ENCODE measurements at places on chromosomes 12 and 14. TPM values are rescaled to one million over a fixed set of nuclear protein-coding genes. Genes with fewer than 3 reads are reported as not detected.
A peak's percentile ranks its signal among the peaks of the same experiment; 100 is the strongest.

DNA sequence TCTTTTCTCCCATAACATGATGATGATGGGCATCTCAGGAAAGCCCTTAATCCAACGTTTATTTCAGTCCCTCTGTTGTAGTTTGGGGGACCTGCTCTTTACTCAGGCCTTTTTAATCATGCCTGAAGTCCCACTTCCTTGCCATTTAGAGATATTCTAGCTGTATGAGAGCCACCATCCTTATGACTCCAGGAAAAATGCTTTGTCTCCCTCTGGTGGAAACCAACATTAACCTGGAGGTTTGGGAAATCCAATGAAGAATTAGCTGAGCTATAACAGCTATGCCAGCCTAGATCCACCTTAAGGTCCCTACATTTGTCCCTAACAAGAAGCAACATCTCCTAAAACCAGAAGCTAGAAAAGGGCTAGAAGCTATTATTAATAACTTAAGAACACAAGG, 1399.1 kb downstream of the LRFN5 start:
- no peak overlapping the region for H3K4me3 ChIP-seq
- no peaks in the 10 kb centered on the region for H3K27me3 ChIP-seq
- no peak overlapping the region for H3K27ac ChIP-seq

DNA sequence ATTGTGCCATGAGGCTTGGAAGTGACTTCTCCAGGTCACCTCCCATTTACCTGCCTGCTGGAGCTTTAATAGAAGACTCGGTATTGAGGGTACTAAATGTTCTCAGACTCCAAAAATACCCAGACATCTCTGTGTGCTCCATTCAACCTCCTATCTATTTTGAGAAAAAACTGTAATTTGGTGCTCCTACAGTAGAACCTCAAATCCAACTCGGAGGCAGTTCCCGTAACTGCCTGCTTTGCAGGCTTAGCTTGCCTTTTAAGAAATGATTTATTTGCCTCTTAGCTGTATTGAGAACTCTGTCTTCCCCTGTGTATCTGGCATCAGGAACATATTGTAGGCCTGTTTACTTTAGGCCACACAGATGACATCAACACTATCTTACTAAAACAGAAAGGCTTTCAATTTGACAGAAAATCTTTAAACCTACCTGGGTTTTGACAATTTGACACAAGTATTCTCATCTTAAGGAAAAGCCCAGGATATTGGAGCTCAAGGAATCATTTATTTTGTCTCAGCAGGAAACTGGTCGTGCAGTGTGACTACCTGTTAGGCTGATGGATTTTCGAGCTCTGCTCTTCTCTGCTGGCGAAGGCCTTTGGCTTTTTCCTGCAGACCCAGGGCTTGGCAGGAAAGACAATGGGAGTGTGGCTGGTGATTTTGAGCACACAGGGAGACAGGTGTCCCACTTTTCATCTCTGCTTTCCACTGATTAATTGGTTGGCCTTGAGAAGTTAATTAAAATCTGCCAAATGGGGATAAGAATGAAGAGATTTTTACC, 314.8 kb downstream of the SNAPC1 start:
- DNase-seq, result no peak
- H3K4me1 ChIP-seq, result peaks cover 29% of the 10 kb centered on the region
- H3K27me3 ChIP-seq, result no peaks in the 10 kb centered on the region
- H3K4me3 ChIP-seq, result no peak overlapping the region
- no peaks in the 10 kb centered on the region for H3K36me3 ChIP-seq
- H3K27ac ChIP-seq, result peak overlapping the region; percentile 8

The SLC38A1 gene
- 255 TPM for total RNA-seq

GRCh38 chr14:36591482-36591881, 9.1 kb upstream of the NKX2-8 start:
- peaks cover 71% of the 10 kb centered on the region for H3K27me3 ChIP-seq
- no peak overlapping the region for H3K4me3 ChIP-seq
- DNase-seq, result no peak
- no peak overlapping the region for H3K27ac ChIP-seq
- no peaks in the 10 kb centered on the region for H3K36me3 ChIP-seq
- H3K4me1 ChIP-seq, result no peaks in the 10 kb centered on the region

GRCh38 chr12:53380794-53381730, 1.1 kb downstream of the SP1 start:
- peaks cover 40% of the 10 kb centered on the region for H3K4me1 ChIP-seq
- H3K4me3 ChIP-seq, result peak overlapping the region; percentile 93
- H3K27me3 ChIP-seq, result no peaks in the 10 kb centered on the region
- H3K36me3 ChIP-seq, result peaks cover 38% of the 10 kb centered on the region
- DNase-seq, result no peak
- peak overlapping the region; percentile 94 for H3K27ac ChIP-seq

DNA sequence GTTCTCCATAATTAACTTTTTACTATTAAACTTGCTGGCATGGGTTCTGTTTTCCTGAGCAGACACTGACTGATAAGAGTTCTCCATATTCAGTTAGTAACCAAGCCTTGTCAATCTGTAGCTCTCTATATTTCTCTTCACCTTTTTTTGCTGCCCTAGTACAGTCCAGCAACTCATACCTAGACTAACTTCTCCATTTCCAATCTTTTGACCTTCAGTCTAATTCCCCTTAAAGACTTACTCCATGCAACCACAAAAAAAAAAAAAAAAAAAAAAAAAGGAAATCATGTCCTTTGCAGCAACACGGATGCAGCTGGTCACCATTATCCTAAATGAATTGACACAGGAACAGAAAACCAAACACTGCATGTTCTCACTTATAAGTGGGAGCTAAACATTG, 125.7 kb upstream of the KRAS start:
- H3K4me1 ChIP-seq, result peaks cover 42% of the 10 kb centered on the region
- DNase-seq, result no peak

The PMEL gene
- 0.25 TPM for total RNA-seq

DNA sequence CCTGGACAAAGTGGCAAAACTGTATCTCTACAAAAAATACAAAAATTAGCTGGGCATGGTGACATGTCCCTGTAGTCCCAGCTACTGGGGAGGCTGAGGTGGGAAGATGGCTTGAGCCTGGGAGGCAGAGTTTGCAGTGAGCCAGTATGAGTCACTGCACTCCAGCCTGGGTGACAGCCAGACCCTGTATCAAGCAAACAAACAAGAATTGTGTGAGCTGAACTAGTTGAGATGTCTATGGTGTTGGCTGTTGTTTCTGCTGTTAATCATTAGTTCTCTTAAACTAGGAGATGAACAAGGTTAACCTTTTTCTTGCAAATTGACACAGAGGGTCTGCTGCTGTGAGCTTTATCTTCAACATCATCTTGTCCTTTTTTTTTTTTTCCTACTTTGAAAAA, 23.6 kb downstream of the RASSF3 start:
- H3K4me3 ChIP-seq, result no peak overlapping the region
- H3K4me1 ChIP-seq, result peaks cover 67% of the 10 kb centered on the region
- H3K36me3 ChIP-seq, result peaks cover 58% of the 10 kb centered on the region
- peak overlapping the region; percentile 68 for H3K27ac ChIP-seq
- no peaks in the 10 kb centered on the region for H3K27me3 ChIP-seq
- DNase-seq, result no peak

The CNTN1 gene
- total RNA-seq, result not detected

The NOS1 gene
- not detected for total RNA-seq

DNA sequence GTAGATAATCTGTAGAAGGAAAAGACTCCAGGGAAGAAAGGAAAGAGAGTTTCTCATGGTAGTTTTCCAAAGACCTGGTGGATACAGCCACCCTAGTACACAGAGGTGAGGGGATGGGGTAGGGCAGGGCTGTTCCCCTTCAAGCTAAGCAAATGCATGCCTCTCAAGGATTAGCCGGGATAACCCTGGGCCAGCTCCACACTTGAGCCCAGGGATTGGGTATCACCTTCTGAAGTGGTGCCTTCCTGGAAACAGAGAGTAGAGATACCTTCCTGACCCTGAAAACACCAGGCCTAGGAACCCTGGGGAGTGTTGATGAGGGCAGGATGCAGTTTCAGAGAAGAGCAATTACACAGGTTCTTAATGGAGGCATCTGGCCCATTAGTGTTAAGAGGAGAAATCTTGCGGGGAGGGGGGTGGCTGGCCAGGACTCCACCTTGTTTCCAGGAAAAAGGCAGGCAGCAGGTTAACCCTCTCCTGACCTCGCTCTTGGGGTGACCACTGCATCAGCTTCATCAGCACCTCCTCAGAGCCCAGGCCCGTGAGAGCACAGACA, 106.9 kb upstream of the TMEM233 start:
- no peak overlapping the region for H3K27ac ChIP-seq
- DNase-seq, result no peak
- H3K36me3 ChIP-seq, result no peaks in the 10 kb centered on the region
- no peak overlapping the region for H3K4me3 ChIP-seq

GRCh38 chr12:95173392-95174251, 43.6 kb downstream of the FGD6 start:
- H3K4me1 ChIP-seq, result no peaks in the 10 kb centered on the region
- DNase-seq, result no peak
- H3K27me3 ChIP-seq, result no peaks in the 10 kb centered on the region
- H3K27ac ChIP-seq, result no peak overlapping the region
- H3K36me3 ChIP-seq, result no peaks in the 10 kb centered on the region

The DTX1 gene
- 1.1 TPM for total RNA-seq

- DNase-seq, result no peak
- H3K36me3 ChIP-seq, result peaks cover 1% of the 10 kb centered on the region
- H3K27ac ChIP-seq, result no peak overlapping the region
- peaks cover 3% of the 10 kb centered on the region for H3K27me3 ChIP-seq
- no peak overlapping the region for H3K4me3 ChIP-seq
These were observed 123.6 kb downstream of the SCARB1 start for GRCh38 chr12:124739953-124740561.

The TPI1 gene
- 1,653 TPM for total RNA-seq

DNA sequence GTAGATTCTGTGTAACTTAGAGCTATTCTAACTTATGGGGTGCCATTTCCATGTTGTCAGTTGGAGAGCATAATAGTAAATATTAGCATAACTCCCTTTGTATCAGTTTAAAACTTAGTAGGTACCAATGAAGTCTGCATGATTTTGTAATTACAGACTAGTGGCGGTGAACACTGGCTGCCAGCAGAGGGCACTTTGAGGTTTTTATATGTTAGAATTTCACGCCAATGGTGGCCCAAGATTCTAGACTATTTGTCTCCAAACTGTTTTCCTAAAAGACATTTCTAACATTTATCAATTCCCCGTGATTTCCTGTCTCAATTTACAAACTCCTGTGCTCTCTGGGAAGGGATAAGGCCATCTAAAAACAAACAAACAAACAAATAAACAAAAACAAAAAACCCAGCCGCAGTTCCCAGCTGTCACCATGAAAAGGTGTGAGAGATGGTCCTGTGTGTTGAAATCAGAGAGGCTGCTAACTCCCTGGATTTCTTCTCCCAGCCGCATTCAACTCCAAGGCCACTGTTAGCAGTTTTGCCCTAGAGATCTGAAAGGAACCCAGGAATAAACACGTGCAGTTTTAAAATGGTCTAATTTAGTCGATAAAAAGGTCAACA, 57.6 kb downstream of the BRMS1L start:
- H3K36me3 ChIP-seq, result no peaks in the 10 kb centered on the region
- peak; percentile 8 for DNase-seq
- peaks cover 2% of the 10 kb centered on the region for H3K4me1 ChIP-seq

GRCh38 chr12:39103552-39104165, 198.3 kb upstream of the CPNE8 start:
- H3K4me1 ChIP-seq, result no peaks in the 10 kb centered on the region
- peaks cover 3% of the 10 kb centered on the region for H3K27me3 ChIP-seq
- no peak overlapping the region for H3K27ac ChIP-seq
- no peak for DNase-seq

- peaks cover 29% of the 10 kb centered on the region for H3K4me1 ChIP-seq
- DNase-seq, result no peak
- no peaks in the 10 kb centered on the region for H3K27me3 ChIP-seq
- no peaks in the 10 kb centered on the region for H3K36me3 ChIP-seq
These were observed 63.1 kb upstream of the DACT1 start for GRCh38 chr14:58574623-58575022.

DNA sequence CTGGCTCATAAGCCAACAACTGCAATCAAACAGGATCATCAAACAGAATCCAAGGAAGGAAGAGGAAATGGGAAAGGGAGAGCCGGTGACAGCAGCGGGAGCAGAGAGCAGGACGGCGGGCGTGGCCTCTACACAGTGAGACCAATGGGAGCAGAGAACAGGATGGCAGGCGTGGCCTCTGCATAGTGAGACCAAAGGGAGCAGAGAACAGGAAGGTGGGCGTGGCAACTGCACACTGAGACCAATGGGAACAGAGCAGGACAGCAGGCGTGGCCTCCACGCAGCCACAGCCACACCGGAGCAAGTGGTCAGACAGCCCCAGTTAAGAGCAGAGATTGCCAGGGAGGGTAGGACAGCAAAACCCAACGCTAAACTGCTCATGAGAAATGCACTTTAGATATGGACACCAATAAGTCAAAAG, 16.4 kb downstream of the LRCOL1 start:
- H3K36me3 ChIP-seq, result no peaks in the 10 kb centered on the region
- DNase-seq, result peak; percentile 29
- no peak overlapping the region for H3K4me3 ChIP-seq
- no peak overlapping the region for H3K27ac ChIP-seq
- H3K4me1 ChIP-seq, result peaks cover 8% of the 10 kb centered on the region
- peaks cover 47% of the 10 kb centered on the region for H3K27me3 ChIP-seq

- H3K27me3 ChIP-seq, result no peaks in the 10 kb centered on the region
- no peak overlapping the region for H3K4me3 ChIP-seq
- no peak for DNase-seq
- peaks cover 9% of the 10 kb centered on the region for H3K36me3 ChIP-seq
These were observed 130.2 kb downstream of the RBM19 start for GRCh38 chr12:113835896-113836295.

GRCh38 chr14:92890830-92891588, 31.9 kb upstream of the CHGA start:
- peaks cover 1% of the 10 kb centered on the region for H3K27me3 ChIP-seq
- DNase-seq, result no peak
- H3K4me3 ChIP-seq, result no peak overlapping the region
- H3K36me3 ChIP-seq, result no peaks in the 10 kb centered on the region
- H3K27ac ChIP-seq, result no peak overlapping the region

The PAN2 gene
- 32.3 TPM for total RNA-seq

- H3K27me3 ChIP-seq, result no peaks in the 10 kb centered on the region
- H3K4me3 ChIP-seq, result peak overlapping the region; percentile 91
- H3K27ac ChIP-seq, result no peak overlapping the region
These were observed 1.8 kb downstream of the ISCA2 start for GRCh38 chr14:74495356-74495755.

The WNT1 gene
- total RNA-seq, result not detected

GRCh38 chr12:112130441-112130998, 5.2 kb downstream of the TRAFD1 start:
- no peaks in the 10 kb centered on the region for H3K27me3 ChIP-seq
- peaks cover 22% of the 10 kb centered on the region for H3K36me3 ChIP-seq
- H3K4me3 ChIP-seq, result peak overlapping the region; percentile 57
- no peak for DNase-seq
- H3K4me1 ChIP-seq, result peaks cover 51% of the 10 kb centered on the region
- peak overlapping the region; percentile 89 for H3K27ac ChIP-seq

GRCh38 chr14:65704437-65704836, 291.9 kb downstream of the FUT8 start:
- H3K4me1 ChIP-seq, result peaks cover 10% of the 10 kb centered on the region
- H3K27me3 ChIP-seq, result no peaks in the 10 kb centered on the region
- DNase-seq, result no peak
- no peak overlapping the region for H3K4me3 ChIP-seq
- no peak overlapping the region for H3K27ac ChIP-seq
- peaks cover 43% of the 10 kb centered on the region for H3K36me3 ChIP-seq

GRCh38 chr12:116922194-116922897, 11.6 kb downstream of the FBXW8 start:
- H3K27ac ChIP-seq, result peak overlapping the region; percentile 77
- peaks cover 26% of the 10 kb centered on the region for H3K36me3 ChIP-seq
- peaks cover 81% of the 10 kb centered on the region for H3K4me1 ChIP-seq
- DNase-seq, result no peak
- H3K27me3 ChIP-seq, result no peaks in the 10 kb centered on the region

- no peak overlapping the region for H3K4me3 ChIP-seq
- no peak overlapping the region for H3K27ac ChIP-seq
- DNase-seq, result no peak
These were observed 160.0 kb downstream of the TPH2 start for GRCh38 chr12:72098622-72099021.
